ENCODE measurements at places on chromosomes 6 and 20.

- DNase-seq, result no peak
These were observed 231.0 kb downstream of the HIVEP2 start for GRCh38 chr6:142713959-142714358.

DNA sequence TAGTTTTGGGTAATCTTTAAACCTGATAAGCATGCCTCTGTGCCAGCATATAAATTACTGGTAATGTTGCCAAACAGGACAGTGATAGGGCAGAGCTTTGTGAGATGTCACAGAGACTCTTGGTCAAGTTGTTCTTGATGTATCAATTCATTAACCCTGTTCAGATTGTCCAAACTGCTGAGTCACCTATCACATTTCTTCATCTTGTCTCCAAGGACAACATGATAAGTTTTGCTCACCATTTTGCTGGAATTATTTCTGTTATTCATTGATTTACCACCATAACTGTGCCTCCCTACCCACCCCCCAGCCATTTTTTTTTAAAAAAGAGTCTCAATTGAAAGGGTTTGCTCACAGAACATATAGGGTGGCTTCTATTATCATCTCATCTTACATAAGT is 19.5 kb upstream of the GMNN start:
- no peak for DNase-seq

DNA sequence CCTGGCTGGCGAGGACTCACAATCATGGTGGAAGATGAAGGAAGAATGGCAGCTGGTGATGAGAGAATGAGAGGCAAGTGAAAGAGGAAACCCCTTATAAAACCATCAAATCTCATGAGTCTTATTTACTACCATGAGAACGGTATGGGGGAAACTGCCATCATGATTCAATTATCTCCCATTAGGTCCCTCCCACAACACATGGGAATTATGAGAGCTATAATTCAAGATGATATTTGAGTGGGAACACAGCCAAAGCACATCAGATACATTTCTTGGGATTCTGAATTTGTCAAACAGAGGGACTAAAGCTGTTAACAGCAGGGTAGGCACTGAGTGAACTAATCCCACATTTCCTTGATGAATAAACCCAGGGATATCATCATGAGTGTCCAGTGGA is 116.2 kb upstream of the PLCB4 start:
- no peak for DNase-seq

DNA sequence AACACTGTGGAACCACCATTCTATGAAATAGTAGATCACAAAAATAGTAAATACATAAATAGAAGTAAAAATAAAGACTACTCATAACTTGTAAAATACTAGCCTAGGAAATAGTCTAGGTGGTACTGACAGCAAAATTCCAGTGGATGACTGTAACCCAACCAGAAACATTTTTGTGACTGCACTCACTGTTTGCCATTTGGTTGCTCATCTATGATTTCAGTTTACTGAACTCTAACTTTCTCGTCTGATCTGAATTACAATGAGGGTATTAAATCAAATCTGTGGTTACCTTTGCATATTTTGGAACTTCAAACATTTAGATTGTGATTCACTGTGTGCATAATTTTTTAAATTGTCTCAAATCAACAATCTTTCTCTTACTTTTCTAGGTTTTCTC is 151.1 kb downstream of the KHDC1L start:
- DNase-seq, result no peak

- no peak for DNase-seq
These were observed 37.3 kb upstream of the SLC22A1 start for GRCh38 chr6:160084198-160084776.

DNA sequence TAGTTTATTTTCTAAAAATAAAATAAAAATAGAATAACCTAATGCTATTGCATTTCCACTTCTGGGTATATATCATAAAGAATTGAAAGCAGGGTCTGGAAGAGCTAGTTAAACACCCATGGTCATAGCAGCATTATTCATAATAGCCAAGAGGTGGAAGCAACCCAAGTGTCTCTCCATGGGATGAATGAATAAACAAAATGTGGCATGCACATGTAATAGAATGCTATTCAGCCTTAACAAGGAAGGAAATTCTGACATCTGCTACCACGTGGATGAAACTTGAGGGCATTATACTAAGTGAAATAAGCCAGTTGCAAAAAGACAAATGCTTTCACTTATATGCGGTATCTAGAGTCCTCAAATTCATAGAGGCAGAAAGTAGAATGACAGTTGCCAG is 130.8 kb downstream of the TIAM2 start:
- DNase-seq, result no peak

GRCh38 chr6:144286503-144287393 is 1.6 kb downstream of the UTRN start:
- no peak for DNase-seq

- DNase-seq, result no peak
These were observed 15.5 kb downstream of the TMEM151B start for GRCh38 chr6:44285552-44286284.

- no peak for DNase-seq
These were observed 306.6 kb downstream of the EPM2A start for GRCh38 chr6:145428706-145429105.

DNA sequence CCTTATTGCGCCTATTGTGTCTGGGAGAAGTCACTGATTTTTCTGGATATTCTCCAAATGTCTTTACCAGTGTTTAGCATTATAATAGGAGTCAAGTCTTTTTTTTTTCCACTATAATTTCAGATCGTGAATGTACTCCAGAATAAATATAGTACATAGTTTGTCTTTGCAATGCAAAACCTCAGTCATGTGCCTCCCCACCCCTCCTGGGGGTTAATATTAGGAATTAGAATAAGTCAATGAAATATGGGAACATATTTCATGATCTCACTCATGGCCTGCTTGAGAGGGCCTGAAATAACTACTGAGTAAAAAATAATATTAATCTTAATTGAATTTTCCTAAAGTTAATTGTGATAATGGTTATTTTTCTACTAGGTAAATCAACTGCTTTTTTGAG is 79.0 kb upstream of the TMEM170B start:
- DNase-seq, result no peak

- DNase-seq, result no peak
These were observed 242.2 kb downstream of the HIVEP2 start for GRCh38 chr6:142702501-142703460.

GRCh38 chr6:168596344-168596743 is 155.4 kb downstream of the SMOC2 start:
- no peak for DNase-seq

DNA sequence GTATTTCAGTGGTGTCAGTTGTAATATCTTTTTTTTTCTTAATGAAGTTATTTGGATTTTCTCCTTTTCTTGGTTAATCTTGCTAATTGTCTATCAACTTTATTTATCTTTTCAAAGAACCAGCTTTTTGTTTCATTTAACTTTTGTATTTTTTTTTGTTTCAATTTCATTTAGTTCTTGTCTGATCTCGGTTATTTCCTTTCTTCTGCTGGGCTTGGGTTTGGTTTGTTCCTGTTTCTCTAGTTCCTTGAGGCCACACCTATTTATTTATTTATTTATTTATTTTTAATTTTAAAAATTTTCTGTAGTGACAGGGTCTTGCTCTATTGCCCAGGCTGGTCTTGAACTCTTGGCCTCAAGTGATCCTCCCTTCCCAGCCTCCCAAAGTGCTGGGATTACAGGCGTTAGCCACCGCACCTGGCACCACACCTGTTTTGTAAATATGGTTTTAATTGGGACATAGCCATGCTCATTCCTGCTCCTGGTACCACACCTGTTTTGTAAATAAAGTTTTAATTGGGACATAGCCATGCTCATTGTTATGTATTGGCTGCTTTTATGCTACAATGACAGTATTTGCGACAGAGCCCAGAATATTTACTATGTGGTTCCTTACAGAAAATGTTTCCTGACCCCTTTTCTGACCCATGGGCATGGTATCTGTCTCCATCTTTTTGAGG is 22.2 kb downstream of the KDM1B start:
- DNase-seq, result no peak

- peak; percentile 64 for DNase-seq
These were observed 2.6 kb downstream of the TAGAP start for GRCh38 chr6:159042003-159042825.

DNA sequence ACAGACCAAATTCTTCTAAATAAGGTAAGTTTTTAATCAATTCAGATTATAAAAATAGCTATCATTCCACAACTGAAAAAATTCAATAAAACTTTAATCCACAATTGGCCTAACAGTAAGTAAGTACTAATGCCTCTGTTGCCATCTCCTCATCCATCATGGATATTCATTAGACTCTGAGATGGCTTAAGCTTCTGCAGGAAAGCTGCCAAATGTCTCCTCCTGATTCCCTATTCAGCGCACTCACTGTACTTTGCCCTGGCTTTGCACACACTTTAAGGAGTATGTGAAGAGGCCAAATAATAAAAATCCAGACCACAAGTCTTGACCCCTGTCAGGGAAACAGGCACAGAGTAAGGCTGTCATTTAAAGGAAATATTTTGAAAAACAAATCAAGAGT is 23.6 kb downstream of the PGM3 start:
- no peak for DNase-seq

GRCh38 chr6:166768761-166769160 is 141.7 kb upstream of the RPS6KA2 start:
- DNase-seq, result no peak

DNA sequence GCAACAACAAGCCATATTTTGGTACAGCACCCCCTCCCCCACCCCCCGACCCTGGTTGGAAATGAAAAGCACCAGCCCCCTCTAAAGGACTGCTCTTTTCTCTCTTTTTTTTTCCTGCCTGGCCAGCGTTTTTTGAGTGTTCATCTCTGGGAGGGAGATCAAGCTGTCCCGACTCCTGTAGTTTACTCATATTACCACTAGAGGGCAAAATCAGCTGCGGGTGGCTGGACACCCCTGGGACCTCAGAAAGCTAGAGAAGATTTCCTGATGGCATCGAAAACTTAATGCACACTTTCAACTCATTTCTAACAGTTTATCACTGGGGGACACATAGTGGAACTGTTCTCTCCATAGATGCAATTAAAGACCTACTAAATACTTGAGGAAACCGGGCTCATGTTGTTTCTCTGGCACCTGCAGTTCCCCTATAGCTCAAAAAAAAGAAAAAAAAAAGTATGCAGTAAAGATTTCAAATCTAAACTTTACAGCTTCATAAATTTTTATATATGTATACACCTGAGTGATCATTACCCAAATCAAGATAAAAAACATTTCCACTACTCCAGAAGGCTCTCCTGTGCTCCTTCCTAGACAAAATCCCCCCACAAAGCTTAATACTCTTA is 24.4 kb downstream of the CNBD2 start:
- peak; percentile 15 for DNase-seq

GRCh38 chr20:50932016-50932485 is 814 bp upstream of the ADNP start:
- DNase-seq, result no peak

- DNase-seq, result no peak
These were observed 139.1 kb downstream of the KIF16B start for GRCh38 chr20:16434062-16434664.

DNA sequence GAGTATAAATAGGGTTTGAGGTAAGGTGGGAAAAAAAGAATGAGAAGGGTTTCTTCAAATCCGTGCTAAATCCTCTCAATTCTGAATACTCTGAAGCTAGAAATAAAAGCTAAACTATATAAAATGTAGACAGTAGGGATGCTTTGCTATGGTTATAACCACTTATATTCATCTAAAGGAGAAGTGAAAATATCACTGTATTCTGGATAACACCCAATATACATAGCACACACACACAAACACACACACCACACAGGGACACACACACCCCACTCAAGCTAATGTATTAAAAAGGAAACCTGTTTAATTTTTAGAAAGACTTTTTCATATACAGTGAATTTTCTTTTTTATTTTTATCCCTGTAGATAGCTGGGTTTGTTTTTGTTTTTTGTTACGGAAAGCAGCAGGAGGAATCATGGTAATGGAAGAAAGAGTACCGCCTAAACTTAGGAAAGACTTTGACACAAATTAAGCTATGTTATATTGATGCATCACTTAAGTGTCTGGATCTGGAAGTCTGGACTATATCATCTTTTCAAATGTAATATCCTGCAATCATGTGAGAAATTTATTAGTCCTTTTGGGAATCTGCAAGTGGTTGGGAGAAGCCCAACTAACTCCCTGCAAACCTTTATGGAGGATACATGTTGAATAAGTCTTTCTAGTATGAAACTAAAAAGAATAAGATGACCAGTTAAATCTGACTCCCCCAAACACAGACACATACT is 68.4 kb upstream of the FABP7 start:
- no peak for DNase-seq

DNA sequence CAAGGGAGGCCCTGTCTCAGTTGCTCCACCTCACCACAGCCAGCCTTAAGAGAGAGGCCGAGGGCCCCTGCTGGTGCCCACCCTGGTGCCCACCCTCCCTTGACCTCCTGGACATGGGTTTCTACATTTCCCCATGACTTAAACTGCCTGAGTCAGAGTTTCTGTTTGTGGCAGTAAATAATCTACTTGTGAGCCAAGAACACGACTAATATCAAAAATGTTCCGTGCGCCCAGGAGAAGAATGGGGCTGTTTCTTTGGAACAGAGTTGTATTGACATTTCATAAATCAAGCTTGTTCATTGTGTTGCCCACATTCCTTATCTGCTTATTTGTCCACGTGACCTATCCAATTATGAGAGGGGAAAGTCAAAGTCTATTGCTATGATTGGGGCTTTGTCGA is 143.5 kb downstream of the ANKRD60 start:
- DNase-seq, result no peak

- DNase-seq, result no peak
These were observed 458.3 kb upstream of the MAP3K7 start for GRCh38 chr6:91045161-91045560.

DNA sequence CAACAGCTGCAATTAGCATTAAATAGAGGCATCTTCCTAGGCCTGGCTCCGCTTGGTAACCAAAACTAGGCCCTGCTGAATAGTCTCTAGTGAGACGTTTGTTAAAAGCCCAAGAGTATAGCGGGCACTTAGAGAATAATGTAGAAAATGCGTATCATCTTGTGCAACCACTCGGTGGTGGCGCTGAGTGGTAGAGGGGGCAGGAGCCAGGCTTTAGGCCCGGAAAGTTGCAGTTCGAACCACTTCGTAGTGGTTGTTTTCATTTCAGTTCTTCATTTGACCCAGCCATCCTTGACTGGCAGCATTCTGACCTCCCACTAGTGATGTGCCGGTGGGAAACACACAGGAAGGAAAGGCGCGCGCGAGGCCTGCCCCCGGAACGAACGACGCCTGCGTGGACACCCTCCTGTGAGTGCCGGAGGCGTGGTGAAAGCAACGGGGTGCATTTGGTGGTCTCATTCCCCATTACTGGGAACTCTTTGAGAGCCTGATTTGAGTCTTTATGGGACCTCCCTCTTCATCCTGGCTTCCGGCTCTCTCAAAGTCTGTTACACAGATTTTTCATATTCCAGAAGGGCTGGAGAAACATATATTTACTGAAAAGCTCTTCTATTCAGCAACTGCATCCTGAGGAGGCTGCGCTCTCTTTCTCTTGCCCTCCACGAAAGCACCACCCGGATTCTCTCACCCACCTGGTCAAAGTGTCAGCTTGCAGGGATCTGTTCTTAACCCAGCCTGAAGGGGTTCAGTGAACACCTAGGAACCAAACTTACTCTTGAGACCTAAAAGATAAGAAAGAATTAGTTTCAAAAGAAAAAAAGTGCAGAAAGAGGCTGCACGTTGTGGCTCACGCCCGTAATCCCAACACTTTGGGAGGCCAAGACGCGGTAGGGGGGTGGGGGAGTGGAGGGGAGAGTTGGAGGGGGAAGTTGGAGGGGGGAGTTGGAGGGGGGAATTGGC is 18.2 kb downstream of the GPX5 start:
- DNase-seq, result peak; percentile 21

- DNase-seq, result no peak
These were observed 541.3 kb upstream of the MARCKS start for GRCh38 chr6:113315879-113316278.

Measured in activated CD4-positive, alpha-beta T cell treated with anti-CD3 and anti-CD28 coated beads for 1 hour (primary cell).